Tibial nerve (tissue), 4 donors: ENCODE measurements at places on chromosomes 16 and 17. TPM values are rescaled to one million over a fixed set of nuclear protein-coding genes. Genes with fewer than 3 reads are reported as not detected.

DNA sequence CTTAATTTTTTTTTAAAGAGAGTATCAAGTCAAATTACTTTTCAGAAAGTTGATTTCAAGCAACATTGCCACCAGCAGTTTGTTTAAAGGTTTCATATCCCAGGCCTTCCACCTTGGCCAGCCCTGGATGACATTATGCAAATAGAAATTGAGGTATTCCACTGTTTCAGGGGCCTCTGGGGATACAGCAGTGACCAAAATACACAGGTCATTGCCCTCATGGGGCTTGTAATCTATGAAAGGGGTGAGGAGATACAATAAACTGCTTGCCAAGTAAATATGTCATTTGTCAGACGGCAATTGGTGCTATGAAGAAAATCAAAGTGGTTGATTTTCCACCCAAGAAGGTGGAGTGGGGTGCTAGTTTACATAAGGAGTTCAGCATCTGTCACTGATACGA, 37.8 kb upstream of the TMC5 start:
- DNase-seq: no peak

GRCh38 chr16:65936096-65936495, 430.4 kb upstream of the CDH5 start:
- DNase-seq: no peak

DNA sequence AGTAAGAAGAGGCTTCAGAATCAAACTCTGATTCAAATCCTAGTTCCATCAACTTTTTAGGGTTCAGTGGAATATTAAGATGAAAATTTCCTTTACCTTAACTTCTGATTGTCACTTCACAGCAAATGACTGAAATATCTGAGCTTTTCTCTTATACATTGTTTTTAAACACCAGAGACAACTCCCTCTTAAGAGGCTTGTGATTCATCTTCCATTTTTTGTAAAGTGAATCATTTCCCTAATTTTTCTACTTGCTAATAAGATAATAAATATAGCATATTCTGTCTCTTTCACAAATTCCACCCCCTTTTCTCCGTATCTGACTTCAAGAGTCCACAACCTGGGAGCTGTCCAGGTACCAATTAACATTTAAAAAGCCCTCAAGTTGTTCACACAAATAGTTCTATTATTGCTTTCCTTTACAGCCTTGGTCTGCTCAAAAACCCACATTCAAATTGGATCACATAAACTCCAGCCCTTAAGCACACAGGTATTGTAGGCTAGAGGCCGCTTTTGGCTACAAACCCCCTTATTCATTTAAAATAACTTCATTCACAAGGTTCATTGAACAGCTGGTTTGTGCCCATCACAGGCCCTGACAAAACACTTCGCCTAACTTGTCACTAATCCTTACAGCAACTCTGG, 14.1 kb upstream of the UTP6 start:
- no peak for DNase-seq

- no peak for DNase-seq
These were observed 6.5 kb upstream of the COL1A1 start for GRCh38 chr17:50207792-50208567.

GRCh38 chr17:61475726-61476125, 23.5 kb downstream of the TBX4 start:
- no peak for DNase-seq

PIK3R5 gene
- 21.4 TPM for total RNA-seq
